ENCODE measurements at places on chromosomes 16 and 17.
A peak's percentile ranks its signal among the peaks of the same experiment; 100 is the strongest.

DNA sequence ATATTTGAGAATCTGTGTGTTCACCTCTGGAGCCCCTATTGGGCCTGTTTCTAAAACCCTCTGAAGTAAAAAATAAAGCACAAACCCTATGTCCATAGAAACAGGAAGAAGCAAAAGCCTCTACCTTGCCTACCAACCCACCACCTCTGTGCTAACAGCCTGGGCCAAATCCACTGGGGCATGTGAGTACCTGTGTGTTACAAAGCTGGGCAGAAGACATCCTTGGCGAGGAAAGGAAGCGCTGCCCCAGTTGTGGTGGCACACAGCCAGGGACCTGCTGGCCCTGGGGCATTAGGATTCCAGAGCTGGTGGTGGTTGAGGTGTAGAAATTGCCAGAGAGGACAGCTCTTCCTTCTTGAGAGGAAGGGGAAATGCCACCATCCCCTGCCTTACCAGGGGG, 30.0 kb downstream of the MYO18A start:
- DNase-seq: no peak

DNA sequence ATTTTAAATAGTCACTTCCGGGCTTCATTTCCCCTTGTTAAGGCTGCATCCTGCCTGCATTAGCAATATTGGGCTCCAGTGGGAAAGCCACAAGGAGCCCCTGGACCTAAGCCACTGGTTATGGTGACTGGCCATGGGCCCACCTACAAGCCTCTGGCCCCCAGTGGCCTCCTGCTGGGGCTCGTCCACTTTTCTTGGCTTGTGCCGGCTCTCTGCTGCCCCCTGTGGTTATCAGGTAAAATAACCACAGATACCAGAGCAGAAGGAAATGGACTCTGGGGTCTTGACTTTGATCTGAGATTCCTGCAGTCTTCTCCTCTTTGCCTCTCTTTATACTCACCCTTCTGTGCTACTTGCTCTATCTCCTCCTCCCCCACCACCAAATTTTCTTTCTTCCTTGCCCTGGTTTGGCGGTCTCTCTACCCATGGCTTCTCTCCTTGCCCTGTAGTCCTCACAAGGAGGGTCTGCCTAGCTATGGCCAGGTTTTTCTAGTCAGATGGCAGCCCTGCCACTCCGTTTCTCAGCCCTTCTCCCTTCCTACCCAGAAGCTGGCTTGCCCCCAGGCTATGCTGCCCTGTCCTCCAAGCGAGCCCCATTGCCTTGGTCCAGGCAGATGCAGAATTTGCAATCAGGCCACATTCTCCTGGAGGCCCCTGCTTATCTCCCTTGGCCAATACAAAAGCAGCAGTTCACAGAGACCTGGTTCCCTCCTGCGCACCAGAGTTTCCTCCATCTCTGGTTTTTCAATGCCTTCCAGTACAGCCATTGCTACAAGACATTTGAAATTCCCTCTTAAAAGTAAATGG, 82.9 kb upstream of the RCVRN start:
- peak; percentile 26 for DNase-seq

GRCh38 chr17:76747716-76748363, 9.9 kb downstream of the MFSD11 start:
- DNase-seq: no peak

GRCh38 chr17:65183736-65184135, 46.6 kb downstream of the RGS9 start:
- no peak for DNase-seq

GRCh38 chr16:19884611-19885450, at the start of gene GPRC5B:
Gene GPRC5B (minus strand): TSS chr16:19884848. CDS start chr16:19872845, 12,003 bp downstream.
- peak; percentile 73 for DNase-seq

GRCh38 chr16:75005697-75006096, 6.9 kb downstream of the ZNRF1 start:
- no peak for DNase-seq

DNA sequence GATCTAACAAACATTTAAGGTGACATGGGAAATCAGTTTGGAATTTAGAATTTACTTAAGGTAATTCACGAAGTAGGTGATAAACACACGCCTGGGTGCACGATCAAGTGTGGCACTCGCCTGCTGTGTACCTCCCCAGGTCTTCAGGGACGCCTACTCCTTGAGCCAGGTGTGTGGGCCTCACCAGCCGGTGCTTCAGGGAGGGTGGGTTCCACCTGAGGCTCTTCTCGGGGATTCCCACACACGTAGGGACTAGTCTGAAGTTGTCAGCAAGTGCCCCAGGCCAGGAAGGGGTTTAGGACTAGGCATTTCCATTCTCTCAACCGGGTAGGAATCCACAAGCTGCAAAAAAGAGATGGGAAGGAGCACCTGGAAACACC, 9.8 kb upstream of the NAT9 start:
- no peak for DNase-seq

GRCh38 chr17:43595466-43595865, 49.3 kb upstream of the ETV4 start:
- DNase-seq: no peak

DNA sequence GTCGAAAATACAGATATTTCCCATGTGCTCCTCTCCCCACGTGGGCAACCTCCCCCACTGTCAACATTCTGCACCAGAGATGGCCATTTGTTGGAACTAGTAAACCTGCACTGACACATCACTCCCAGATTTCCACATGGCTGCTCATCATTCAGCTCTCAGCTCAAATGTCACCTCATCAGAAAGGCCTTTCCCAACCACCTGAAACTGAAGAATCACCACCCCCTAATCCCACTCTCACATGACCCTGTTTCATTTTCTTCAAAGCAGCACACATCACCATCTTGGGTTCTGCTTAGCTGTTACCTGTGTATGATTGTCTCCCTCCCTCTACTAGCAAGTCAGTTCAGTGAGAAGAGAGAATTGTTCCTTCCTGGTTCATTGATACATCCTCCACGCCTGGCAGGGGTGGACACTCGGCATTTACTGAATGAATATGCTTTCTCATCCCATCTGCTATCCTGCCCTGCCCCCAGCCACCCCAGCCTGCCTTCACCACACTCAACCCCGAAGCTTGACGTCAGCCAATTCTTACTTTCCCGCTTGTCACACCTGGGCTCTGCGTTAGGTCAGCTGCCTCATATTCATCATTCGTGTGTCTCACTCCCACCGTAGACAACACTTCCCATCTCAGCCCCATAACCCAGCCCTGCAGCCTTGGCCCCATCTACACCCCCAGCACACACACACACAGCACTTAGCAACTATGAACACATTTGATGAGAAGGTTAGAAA, 1.5 kb downstream of the C17orf114 start:
- DNase-seq: no peak

GRCh38 chr16:86914876-86915717, 336.7 kb downstream of the FOXL1 start:
- no peak for DNase-seq

DNA sequence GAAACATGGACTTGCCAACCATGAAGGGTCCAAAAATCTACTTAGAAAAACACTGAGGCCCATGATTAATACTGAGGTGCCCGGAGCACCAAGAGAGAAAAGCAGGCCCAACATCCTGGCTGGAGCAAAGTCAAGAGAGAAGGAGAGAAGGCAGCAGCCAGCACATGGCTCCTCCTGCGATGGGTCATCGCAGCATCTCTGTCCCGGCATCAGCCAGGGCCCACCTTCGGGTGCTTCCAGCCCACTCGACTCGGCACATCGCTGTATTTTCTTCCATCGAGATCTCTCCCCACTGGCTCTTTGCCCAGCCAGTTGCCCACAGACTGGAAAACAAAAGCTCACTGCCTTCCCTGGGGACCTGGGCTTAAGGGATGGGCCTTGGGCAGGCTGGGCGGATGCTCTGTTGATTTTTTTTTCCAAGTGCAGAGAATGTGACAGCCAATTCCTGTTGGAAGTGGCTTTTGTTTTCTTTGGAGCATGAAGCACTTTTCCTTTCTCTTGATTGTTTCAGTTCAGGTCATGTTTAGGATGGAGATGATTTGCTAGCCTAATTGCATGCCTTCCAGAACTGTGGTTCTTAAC, 58.1 kb downstream of the CYB5B start:
- DNase-seq: peak; percentile 74

- DNase-seq: no peak
Measured at GRCh38 chr17:19384723-19385391, 2.1 kb downstream of the MFAP4 start.

- DNase-seq: no peak
Measured at GRCh38 chr17:75773121-75773807, 8.3 kb upstream of the GALK1 start.

GRCh38 chr17:9895923-9896322, 9.1 kb downstream of the RCVRN start:
- DNase-seq: no peak

DNA sequence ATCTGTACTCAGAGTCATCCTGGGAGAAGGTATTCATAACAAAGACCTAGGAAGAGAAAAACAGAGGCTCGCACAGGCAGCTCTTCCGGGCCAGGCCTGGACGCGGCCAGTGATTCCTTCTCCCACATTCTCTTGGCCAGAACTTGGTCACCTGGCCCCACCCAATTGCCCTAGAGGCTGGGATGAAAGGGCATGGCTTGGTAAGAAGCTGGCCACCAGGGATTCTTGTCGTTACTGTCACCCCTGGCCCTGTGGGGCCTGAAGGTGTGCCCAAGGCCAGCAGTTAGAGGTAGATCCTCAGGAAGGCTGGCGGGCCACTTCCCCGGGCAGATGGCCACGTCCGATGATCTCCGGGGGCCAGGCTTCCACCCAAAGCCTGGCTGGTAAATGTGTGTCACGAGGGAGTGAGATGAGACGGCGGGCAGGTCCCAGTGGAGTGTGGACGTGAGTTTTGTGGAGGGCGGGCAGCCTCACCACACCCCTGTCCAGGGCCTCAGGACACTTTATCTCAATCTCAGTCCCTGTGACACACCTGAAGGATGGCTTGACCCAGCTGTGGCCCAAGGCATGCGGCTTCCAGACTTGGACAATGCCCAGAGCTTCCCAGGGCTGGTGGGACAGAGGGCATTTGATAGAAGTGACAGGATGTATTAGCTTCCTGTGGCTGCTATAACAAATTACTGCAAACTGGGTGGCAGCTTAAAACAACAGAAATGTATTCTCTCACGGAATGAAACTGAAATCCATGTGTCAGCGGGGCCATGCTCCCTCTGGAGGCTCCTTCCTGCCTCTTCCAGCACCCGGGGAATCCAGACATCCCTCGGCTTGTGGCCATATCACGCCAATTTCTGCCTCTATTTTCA, 66.3 kb upstream of the GSE1 start:
- DNase-seq: no peak

DNA sequence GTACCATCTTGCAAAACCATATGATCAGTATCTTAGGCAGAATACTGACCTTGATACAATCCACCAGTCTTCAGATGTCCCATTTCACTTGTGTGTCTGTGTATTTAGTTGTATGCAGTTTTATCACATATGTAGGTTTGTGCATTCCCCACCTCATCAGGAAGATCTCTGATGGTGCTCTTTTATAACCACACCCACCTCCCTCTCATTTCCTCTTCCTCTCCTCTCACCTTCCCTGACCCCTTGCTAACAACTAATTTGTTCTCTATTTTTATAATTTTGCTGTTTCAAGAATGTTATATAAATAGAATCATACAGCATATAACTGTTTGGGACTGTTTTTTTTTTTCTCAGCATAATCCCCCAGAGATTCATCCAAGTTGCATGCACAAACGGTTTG, 52.0 kb upstream of the ACSM2B start:
- no peak for DNase-seq

GRCh38 chr17:2713881-2714280, 2.3 kb upstream of the CLUH start:
- no peak for DNase-seq

- no peak for DNase-seq
Measured at GRCh38 chr17:81084680-81085419, 49.9 kb downstream of the BAIAP2 start.

DNA sequence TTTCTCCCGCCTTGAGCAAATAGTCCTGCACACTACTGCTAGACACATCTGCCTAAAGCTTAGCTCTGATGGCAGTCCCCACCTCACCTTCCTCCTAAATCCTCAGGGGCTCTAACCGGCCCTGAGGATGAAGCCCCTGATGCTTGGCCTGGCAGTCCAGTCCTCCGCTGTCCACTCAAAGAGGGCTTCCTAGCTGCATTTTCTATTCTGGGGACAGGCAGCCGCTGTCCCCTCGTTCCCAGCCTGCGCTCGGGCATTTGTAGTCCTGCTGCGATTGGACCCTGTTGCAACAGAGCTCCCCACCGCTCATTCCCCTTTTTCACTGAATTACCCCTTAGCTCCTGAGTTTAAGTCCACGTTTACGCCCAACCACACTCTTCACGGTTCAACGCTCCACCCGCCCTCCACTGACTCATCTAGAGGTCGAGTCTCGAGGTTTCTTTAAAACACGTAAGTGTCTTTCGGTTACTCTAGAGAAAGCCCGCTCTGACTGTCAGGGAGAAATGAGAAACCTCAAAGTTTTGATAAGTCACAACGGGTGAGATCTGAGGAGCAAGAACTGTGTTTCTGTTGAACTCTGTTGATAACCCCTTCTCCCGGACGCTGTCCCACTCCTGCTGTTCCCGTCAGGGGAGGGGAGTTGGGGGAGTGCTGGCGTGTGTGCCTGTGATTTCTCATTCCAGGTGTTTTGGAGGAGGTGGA, 4.5 kb downstream of the CCR7 start:
- no peak for DNase-seq

DNA sequence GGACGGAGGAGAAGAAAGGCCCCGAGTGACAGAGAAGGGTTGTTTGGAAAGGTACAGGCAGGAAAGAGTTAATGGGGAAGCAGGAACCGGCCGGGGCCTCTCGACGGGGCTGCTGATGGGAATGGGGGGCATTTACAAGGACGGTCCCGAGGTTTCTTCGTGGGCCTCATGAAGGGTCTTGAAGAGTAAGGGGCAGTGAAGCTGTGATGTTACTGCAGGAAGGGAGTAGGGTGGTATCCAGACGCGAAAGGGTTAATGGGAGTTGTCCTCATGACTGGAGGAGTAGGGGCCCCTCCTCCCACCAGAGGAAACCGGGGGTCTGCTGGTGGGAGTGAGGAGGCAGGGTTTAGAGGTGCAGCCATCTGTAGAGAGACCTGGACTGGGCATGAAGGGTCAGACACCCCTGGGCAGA, 481 bp downstream of the PDK2 start:
- DNase-seq: no peak
